Chondrocyte (in vitro differentiated cells): ENCODE measurements at places on chromosomes 2 and 18.

GRCh38 chr2:230552181-230552580, 136.2 kb downstream of the SP100 start:
- DNase-seq, result no peak

DNA sequence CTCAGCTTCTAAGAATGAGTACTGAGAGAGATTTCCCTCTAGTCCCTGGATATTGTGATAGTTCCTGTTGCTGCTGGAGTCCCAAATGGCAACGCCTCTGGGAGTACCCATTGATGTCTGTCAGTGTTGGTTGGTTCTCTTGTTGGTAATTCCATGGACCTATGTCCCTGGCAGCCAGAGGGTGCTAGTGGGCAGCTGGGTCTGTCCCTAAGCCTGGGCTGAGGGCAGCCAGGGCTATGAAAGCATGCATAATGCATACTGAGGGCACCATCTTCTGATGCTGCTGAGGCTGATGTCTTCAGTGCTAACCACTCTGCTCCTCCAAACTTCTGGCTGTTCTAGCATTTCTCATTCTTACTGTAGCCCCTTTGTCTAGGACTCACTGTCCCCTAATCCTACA, 35.9 kb downstream of the NABP1 start:
- DNase-seq, result no peak

GRCh38 chr2:149033716-149034115, 4.8 kb upstream of the LYPD6B start:
- DNase-seq, result no peak

DNA sequence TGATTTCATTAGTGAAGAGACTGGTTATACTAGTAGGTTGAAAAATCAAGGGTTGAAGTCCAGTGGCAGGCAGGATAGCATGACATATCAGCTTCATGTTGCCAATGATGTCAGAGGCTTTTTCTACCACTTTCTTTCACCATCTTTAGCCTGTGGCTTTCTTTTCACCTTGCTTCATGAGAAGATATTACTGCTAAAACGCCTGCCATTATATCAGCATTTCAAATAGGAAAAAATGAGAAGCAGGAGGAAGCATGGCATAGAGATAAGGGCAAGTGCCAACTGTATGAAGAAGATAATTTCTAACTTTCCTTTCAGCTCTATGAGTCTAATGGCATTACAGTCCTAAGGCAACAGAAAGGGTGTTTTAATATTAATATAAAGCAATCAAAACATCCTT, 270.2 kb upstream of the SYT4 start:
- DNase-seq, result no peak

DNA sequence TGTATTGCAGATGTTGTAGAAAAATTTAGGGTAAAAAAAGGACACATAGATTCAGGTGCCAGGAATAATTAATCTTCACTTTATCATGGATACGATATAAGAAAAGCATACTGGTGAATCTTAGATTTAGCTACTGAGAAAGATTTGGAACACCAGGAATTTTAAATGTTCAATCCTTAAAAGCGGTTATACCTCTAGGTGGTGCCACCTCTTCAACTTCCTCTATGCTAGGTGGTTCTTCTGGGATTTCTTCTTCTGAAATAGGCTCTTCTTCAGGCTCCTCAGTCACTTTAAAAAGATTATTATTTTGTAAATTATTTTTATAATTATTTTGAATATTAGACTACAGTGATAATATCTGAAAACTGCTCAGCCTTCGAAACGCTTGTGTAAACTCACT, 133.1 kb downstream of the TTN start:
- no peak for DNase-seq
